Hepatocyte (in vitro differentiated cells): ENCODE measurements at places on chromosomes 3 and 15.

DNA sequence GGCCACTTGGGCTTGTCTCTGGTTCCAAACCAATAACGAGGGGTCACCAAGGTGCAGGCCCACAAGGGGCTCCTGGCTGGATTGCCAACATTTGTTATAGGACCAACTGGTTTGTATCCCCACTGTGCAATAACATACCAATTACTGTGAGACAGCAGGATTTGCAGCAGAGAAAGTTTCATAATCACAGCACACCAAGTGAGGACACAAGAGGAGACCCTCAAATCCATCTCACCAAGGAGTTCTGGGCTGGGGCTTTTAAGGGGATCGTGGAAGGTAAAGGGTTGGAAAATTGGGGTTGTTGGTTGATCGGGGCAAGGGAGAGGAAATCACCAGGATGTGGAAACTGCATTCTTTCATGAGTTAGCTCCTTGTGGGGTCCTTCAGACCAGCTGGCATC, 29.7 kb upstream of the LHFPL4 start:
- no peak for DNase-seq

- peak; percentile 32 for DNase-seq
Measured at GRCh38 chr15:70826634-70827033, 27.3 kb downstream of the LARP6 start.

DNA sequence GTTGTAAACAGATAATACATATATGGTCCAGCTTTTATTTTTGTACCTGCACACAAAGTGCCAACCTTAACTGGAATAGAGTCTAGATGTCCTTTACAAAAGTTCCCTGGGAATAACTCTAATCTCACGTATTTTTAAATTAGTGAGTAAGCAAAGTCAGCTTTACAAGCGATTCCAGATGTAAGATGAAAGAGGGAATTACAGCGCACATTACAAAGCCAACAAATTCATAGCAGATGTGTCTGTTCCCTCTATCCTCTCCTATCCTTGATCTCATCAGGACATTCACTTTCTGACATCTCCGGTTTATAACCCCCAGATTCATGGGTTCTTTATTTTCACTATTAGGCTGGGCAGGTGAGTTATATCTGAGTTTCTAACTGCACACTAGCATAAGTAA, 406.8 kb upstream of the ZNF385D start:
- no peak for DNase-seq

GRCh38 chr3:117184574-117184973, 475.0 kb downstream of the TUSC7 start:
- DNase-seq: no peak

DNA sequence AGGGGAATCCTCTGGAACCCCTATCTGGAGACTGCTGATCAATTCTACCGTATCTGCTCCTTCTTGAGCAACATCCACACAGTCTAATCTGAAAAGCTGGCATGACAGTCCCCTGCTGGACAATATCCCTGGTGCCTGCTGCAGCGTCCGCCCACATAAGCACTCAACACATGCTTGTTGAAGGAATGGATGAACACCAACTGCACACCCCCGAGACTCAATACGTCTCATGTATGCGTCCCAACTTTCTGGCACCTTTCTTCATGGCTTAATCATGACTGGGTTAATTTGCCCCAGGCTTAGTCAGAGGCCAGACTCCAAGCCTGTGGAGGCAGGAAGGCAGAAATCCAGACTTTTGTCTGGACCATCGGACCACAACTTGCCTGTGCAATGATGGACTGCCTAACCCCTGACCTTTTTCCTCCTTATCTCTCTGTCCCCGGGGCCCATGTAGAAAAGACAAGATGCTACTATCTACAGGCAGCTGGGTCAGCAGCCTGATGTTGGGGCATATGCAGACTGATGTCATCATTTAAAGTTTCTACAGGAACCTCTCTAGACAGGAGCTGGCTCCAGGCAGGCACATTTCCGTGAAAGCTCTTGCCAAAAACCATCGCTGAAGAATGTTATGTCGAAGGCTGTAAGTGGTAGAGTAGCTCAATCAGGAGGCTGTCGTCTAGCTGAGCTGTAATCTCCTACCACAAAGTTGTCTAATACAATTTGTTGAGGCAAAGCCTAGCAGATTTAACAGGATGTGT, 114.1 kb upstream of the TPM1 start:
- peak; percentile 37 for DNase-seq

DNA sequence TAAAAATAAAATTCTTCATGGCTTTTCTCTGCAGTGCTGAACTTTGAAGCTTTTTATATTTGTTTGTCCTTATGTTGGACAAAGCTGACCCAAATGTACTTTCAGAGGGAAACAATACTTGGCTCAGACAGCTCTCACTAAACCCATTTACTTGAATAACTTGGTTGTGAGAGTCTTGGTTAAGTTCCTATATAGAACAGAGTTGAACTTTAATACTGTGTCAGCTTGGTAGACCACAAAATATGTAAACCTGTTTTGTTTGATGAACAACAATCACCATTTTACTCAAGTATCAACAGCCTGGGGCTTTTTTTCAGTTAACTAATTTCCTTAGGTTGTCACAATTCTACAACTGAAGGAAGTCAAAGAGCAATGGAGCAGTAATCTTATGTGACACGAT, 211.9 kb downstream of the CADM2 start:
- no peak for DNase-seq
